Naive thymus-derived CD8-positive, alpha-beta T cell (primary cell): ENCODE measurements at places on chromosomes 4 and X. TPM values are rescaled to one million over a fixed set of nuclear protein-coding genes. Genes with fewer than 3 reads are reported as not detected.

DNA sequence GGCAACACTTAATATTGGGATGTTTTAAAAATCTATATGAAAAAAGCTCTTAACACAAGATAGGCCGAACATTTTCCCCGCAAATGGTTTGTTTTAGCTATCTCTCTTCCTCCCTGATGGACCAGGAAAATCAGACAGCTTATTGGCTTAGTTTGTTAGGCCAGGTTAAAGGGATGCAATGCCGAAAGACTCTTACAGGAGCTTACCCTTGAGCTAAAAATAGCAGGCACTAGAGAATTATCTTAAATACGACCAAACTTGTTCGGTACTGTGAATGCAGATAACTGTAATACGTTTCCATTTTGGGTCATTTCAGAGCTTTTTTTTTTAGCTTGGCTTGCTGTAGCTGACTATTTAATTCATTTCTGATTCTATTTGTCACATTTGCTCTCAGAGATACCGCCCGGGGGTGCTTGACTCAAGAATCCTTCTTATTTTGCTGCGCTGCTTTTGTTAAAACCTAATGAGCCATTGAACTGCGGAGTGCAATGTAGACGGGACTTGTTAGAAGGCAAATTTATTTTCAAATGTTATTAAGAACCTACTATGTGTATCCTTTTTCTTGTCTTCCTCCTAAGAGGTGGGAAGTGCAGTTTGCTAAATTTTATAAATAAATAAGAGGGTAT, 23.3 kb downstream of the PPARGC1A start:
- DNase-seq = no peak

- DNase-seq = no peak
Observed at GRCh38 chrX:69531031-69531755, 27.1 kb downstream of the NALF2 start.

The TCEAL2 gene
- 1.6 TPM for total RNA-seq

DNA sequence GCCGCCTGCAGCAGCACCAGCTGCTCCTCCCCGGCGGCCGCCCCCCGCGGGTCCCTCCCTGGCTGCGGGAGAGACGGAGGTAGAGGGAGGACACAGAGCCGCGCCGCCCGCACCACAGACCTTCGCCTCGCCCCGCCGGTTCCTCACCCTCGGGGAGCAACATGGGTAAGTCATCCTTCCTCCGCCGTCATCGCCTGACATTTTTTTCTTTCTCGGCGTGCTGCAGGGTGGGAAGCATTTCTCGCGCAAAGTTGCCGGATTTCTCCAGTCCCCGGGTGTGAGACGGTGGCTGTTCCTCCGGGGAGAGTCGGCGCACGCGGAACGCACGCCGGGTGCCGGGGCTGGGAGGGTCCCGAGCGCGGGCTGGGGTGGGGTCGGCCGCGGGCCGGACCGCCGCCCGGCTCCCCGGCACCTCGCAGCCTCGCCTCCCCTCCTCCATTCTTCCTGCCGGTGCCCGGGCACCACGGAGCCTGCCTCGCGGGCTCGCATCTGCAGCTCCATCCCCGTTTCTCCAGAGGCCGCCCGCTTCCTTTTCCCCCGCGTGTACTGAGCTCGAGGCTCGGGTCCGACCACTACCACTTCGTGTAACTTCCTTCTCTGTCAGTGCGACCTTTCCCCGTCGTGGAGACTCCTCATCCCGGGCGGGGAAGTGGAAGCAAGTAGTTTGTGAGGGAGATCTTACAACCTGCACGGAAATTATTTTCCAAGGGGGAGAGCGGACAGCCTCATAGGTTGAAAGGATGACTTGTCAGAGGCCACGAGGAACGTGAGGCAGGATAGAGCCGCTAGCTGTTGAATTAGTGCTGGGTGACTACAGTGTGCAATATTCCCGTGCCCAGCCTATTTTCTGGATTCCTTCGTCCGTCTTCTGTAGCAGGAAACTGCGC, 464 bp downstream of the RAP1GDS1 start:
- peak; percentile 16 for DNase-seq

The CTPS2 gene
- 8.2 TPM for total RNA-seq

DNA sequence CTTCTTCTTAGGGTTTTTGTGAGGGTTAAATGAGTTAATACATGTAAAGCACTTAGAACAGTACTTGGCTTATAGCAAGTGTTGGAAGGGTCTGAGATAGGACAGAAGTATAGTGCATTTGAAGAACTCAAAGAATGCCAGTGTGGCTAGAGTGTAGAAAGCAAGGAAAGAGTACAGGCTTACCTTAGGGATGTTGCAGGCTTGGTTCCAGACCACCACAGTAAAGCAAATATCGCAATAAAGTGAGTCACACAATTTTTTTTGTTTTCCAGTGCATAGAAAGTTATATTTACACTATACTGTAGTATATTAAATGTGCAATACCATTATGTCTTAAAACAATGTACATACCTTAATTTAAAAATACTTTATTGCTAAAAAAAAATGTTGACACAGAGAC, 41.3 kb downstream of the KIF4A start:
- no peak for DNase-seq

The PAK3 gene
- total RNA-seq = not detected

- DNase-seq = no peak
Observed at GRCh38 chrX:31314921-31315320, 243.1 kb upstream of the FTHL17 start.

The TAF7L gene
- total RNA-seq = not detected

The FOXP3 gene
- 0.41 TPM for total RNA-seq

- DNase-seq = no peak
Observed at GRCh38 chr4:147513091-147513490, 32.2 kb downstream of the EDNRA start.

- DNase-seq = no peak
Observed at GRCh38 chrX:47539860-47540259, 21.1 kb upstream of the ARAF start.

DNA sequence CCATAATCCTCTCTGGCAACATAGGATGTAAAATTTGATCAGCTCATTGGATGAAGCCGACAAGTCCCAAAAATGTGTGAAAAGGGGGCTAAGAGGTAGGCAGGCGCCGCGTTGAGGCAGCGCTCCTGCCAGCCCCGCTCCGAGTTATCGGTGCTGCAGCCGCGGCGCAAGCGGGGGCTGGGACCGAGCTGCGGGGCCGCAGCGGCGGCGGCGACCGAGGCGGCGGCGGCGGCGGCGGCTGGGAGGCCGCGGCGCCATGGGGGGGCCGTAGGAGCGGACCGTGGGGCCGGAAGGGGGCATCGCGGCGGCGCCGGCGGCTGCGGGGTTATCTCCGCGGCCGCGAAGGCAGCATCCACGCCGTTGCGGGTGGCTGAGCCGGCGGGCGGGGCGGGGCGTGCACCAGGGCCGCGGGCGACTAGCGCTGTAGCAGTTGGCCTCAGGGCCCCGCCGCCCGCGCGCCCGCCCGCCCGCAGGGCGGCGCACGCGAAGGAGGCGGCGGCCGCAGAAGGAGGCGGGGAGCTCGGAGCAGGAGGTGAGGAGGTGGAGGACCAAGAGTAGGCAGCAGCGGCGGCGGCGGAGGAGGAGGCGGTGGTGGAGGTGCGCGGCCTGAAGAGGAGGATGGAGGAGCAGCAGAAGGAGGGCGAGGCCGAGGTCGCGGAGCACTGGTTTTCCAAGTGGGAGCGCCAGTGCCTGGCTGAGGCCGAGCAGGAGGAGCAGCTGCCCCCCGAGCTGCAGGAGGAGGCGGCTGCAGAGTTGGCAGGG, 126.0 kb upstream of the CXorf66 start:
- DNase-seq = no peak

The UGT2A2 gene
- not detected for total RNA-seq

GRCh38 chrX:53379008-53379710, 43.3 kb downstream of the SMC1A start:
- no peak for DNase-seq

- DNase-seq = no peak
Observed at GRCh38 chr4:47315346-47315745, 148.2 kb downstream of the COMMD8 start.

DNA sequence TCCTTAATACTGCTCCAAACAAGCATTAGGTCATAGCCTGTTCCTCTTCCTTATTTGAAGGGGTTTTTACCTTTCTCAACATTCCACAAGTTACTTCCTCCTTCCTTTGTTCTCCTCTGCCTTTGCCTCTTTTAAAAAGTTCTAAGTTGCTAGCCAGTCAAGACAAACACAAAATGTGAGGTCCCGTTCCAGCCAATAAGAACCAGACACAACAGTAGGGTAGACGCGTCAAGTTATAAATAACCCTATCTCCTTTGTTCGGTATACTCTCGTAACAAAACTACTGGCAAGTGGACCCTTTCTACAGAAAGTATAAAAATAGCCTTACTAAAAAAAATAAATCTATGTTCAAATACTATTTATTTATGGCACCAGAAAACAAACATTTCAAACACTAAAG, 6.3 kb upstream of the ACE2 start:
- DNase-seq = no peak

GRCh38 chr4:73661646-73662119, 41.4 kb upstream of the RASSF6 start:
- no peak for DNase-seq

- DNase-seq = no peak
Observed at GRCh38 chr4:91829531-91829930, 474.2 kb upstream of the GRID2 start.

- no peak for DNase-seq
Observed at GRCh38 chr4:81179326-81179725, 35.7 kb downstream of the PRKG2 start.

The EPGN gene
- not detected for total RNA-seq

DNA sequence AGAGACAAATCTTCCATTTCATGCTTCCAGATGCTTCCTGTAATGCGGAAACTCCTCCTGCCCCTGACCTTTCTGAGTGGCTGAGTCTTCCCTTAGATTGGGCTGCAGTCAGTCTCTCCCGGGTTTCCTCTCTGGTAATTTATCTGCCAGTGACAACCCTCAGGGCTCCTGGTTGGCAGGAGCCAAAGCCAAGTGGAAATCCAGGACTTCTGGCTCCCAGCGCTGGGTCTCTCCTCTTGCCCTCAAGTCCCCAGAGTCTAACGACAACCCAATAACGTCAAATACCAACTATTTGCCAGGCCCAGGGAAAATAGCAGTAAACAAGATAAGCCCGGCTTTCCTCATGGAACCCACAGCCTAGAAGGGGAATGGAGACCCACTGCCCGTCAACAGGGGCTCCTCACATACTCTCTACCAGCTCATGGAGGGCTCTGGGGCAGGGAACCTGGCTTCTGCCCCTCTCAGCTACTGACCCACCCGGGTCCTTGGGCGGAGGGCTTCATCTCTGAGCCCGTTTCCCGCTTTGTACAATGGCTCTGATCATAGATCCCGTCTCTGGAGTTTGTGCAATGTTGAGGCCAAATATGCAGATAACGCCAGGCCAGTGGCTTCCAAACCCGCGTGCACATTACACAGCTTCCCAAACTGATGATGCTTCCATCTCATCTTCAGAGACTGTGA, 1.1 kb upstream of the TBC1D14 start:
- DNase-seq = no peak

The CCDC120 gene
- 12.9 TPM for total RNA-seq

GRCh38 chr4:1285790-1286553, 3.7 kb upstream of the MAEA start:
- no peak for DNase-seq

- DNase-seq = no peak
Observed at GRCh38 chrX:136468391-136469103, 19.2 kb upstream of the BRS3 start.

- peak; percentile 54 for DNase-seq
Observed at GRCh38 chrX:44343412-44344141, at the start of gene EFHC2. Gene EFHC2 (minus strand): TSS chrX:44343672. CDS start chrX:44343588, 84 bp downstream.

The EFHC2 gene
- total RNA-seq = 2.0 TPM

GRCh38 chrX:41084893-41085511, at the start of gene USP9X:
Gene USP9X (plus strand): TSS chrX:41085445. CDS start chrX:41123629, 38,184 bp downstream.
- DNase-seq = peak; percentile 85

DNA sequence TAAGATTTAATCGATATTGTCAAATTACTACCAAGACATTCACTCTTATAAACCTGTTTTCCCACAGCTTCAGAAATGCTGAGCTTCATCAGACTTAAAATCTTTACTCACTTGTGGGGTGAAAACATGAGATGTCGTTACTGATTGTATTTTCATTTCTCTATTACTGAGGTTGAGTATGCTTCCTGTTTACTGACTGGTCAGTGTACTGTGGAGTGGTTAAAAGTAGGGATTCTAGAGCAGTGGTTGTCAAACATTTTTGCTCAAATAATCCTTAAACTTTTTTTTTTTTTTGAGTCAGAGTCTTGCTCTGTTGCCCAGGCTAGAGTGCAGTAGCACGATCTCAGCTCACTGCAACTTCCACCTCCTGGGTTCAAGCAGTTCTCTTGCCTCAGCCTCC, 50.3 kb downstream of the NSUN7 start:
- DNase-seq = no peak

The NHS gene
- not detected for total RNA-seq

- DNase-seq = no peak
Observed at GRCh38 chrX:421646-422391, 35.1 kb upstream of the PPP2R3B start.

DNA sequence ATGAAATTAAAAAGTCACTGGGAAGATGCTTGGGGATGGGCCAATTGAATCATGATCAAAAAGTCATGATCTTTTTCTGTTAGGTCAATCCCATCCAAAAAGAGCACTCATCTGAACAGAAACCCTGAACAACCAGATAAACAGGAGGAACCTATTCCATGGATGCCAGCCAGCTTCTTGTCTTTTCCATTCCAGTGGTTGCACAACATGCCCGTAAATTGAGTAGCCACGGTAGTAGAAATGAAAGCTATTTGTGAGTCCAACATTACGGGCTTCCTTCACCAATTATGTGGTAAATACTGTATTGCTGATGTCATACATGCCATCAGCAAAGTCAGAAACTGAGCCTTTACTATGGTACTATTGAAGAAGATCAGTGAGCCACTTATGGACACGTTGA, 982.4 kb upstream of the HS3ST1 start:
- no peak for DNase-seq

GRCh38 chr4:48699475-48699874, 80.6 kb downstream of the FRYL start:
- no peak for DNase-seq

DNA sequence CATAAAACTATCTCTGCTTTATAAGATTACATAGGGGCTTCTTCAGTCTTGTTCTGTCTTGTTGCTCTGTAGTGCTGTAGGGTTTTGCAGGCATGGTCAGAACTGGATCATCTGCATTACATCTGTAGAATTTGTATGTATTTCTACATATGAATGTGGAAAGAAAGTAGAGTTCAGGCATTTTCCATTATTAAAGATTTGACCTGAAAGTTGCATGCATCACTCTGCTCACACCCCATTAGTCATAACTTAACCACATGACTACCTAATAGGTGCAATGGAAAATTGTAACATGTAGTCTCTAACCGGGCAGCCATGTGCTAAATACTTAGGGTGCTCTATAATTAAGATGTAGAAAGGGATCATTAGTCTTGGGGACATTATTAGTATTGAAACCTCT, 45.7 kb upstream of the AGA start:
- no peak for DNase-seq

The SOD3 gene
- total RNA-seq = not detected

The CRMP1 gene
- total RNA-seq = not detected

DNA sequence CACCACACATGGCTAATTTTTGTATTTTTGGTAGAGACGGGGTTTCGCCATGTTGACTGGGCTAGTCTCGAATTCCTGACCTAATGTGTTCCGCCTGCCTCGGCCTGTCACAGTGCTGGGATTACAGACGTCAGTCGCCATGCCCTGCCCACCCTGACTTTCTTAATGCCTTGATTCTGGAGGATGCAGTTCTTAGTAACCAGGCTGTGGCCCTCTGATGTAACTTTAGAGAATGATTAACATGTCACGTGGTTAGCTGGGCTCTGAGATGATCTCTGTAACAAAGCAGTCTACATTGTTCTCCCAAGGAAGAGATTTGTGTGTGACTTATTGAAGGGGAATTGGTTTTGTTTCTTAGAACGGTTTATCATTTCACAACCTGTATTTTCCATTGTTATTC, 30.6 kb downstream of the ANK2 start:
- no peak for DNase-seq

The MUC7 gene
- total RNA-seq = not detected

- DNase-seq = no peak
Observed at GRCh38 chrX:119132961-119133360, 5.3 kb upstream of the KIAA1210 start.
